ENCODE measurements at places on chromosomes 5 and 9.

DNA sequence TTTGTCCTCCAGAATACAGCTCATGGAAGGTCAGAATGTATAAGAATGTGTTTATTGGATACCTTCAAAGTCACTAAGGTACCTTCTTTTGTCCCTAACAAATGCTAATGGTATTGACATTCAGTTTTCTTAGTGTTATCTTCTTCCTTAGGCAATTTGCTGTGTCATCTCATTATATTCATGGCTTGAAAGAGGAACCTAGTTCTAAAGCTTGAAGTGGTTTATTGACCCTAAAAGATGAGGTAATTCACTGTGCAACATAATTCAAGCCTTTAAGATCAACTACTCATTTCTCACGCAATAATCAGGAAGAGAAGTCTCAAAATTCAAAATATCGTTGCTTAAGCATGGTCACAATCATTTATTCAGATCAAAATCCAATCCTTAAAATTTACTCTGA, 342.7 kb upstream of the RIOK2 start:
- DNase-seq = no peak

GRCh38 chr5:33068786-33069185, 357.7 kb downstream of the NPR3 start:
- DNase-seq = no peak

- no peak for DNase-seq
Observed at GRCh38 chr5:175133185-175133584, 310.8 kb downstream of the DRD1 start.

GRCh38 chr5:80479713-80480112, 8.2 kb upstream of the FAM151B start:
- no peak for DNase-seq

DNA sequence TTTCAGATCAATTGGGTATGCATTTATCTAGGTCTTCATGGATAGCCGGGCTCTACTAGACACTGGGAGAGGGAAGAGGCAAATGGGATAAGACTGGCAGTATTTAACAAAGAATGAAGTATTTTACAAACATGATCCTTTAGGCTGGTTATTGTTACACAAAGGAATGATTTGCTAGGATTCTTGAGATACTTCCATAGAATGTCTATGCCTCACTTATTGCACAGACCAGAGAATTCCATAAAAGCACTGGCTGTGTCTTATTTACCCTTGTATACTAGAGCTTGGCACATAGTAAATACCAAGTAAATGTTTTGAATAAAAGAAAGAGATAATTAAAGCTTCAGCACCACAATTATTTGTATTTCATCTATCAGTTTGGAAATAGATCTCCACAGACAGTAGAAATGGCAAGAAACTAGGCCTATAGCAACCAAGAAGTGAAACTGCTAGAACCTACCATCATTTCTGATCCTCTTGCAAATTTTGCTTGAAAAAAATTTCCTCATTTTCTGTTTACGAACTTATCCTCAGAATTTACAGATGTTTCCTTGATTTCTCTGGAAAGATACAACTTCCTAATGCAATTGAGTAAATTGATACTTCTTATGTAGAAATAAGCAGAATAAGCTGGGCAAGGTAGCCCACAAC, 3.8 kb downstream of the PDCD1LG2 start:
- DNase-seq = no peak

GRCh38 chr9:32589083-32589723, 16.2 kb upstream of the NDUFB6 start:
- DNase-seq = no peak

- no peak for DNase-seq
Observed at GRCh38 chr5:63727583-63727982, 234.7 kb downstream of the HTR1A start.

- DNase-seq = no peak
Observed at GRCh38 chr5:13480834-13481233, 463.7 kb downstream of the DNAH5 start.

DNA sequence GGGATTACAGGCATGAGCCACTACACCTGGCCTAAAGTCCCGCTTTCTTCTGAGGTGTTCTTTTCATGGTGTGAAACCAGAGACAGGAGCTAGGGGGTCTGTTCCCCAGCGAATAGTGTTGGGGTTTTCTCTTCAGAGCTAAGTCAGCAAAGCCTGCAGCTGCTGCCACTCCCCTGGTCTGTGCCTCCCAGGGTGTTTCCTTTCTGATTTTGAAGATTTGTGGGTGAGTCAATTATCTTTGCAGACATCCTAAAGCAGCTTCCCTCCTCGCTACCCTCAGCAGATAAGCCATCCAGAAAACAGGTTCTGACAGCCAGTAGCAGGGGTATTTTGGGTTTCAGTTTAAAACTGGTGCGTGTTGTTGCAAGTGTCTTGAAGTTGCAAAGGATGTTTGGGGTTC, 72.0 kb upstream of the IQGAP2 start:
- DNase-seq = no peak

GRCh38 chr5:135546912-135547311, 11.1 kb upstream of the NEUROG1 start:
- no peak for DNase-seq

GRCh38 chr9:91421971-91422757, 1.5 kb downstream of the NFIL3 start:
- DNase-seq = no peak

GRCh38 chr9:32587901-32588300, 14.9 kb upstream of the NDUFB6 start:
- no peak for DNase-seq

- no peak for DNase-seq
Observed at GRCh38 chr5:1747079-1747802, 52.4 kb downstream of the MRPL36 start.

DNA sequence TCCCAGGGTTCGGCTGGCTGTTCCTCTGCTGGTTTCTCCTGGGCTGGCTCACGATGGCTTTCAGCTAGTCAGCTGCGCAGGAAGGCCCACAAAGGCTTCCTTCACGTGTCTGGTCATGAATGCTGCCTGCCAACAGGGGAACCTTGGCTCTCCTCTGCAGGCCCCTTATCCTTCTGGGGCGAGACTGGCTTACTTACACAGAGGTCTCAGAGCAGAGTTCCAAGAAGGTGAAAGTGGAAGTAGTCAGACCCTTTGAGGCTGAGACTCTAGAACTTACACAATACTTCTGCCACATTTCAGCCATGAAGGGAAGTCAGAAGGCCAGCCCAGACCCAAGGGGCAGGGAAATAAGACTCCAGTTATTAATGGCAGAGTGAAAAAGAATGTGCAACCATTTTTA, 99.5 kb downstream of the LHFPL2 start:
- no peak for DNase-seq
